ENCODE measurements at places on chromosomes 6 and 20.

GRCh38 chr6:46420921-46421638 lies 70.2 kb downstream of the RCAN2 start:
- no peak for DNase-seq

GRCh38 chr20:22776369-22776768 lies 192.0 kb upstream of the FOXA2 start:
- no peak for DNase-seq

DNA sequence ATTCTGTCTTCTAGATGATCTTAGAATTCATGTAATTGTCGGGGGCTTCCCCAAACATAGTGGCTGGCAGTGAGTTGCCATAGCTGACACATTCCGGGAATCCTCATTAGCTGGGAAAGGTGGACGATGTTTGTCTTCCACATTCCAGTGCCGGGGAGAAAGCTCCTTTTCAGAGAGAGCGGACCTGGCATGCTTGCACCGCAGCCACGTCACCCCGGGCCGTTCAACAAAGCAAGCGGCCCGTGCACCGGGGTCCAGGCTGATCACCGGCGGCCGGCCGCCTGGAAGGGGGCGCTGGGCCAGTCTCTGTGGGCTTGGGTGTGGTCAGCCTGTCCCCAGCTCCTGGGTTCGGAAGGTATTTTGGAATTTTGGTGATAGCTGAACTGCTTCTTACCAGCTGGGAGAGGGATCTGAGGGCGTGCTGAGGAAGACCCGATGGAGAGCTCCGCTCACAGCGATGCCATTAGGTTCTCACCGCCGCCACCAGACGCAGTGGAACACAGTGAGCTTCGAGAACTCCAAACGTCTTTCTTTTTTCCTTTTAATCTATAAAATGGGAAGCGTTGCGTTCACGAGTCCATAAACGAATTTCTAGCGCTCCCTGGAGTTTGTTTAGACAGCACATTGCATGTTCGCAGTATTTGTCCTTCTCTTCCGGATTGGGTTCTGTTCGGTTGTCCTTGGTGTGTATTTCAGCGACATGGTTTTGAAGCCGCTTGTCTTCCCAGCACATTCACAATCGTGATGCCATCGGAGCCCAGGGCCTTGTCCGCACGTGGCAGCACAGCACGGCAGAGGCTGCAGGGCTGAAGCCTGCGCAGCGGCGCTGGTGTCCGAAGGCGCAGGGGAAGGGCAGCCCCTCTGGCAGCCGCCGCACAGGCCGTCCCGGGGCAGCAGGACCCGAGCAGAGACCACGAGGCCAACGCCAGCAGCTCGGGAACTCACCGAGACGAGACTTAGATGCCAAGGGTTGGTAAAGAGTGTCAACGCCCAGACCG lies 557.6 kb downstream of the QKI start:
- DNase-seq = no peak

DNA sequence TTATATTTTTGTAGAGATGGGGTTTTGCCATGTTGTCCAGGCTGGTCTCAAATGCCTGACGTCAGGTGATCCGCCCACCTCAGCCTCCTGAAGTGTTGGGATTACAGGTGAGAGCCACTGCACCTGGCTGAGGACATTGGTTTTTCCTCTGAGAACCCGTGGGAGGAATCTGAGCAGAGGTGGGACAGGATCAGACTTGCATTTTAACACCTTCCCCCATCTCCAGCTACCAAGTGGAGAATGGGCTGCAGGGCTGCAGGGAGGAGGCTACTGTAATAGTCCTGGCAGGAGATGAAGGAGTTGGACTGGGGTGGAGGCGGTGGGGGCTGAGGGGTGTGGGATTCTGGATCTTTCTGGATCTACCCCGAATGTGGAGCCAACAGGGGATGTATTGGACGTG lies 24.5 kb downstream of the FAM110A start:
- no peak for DNase-seq

DNA sequence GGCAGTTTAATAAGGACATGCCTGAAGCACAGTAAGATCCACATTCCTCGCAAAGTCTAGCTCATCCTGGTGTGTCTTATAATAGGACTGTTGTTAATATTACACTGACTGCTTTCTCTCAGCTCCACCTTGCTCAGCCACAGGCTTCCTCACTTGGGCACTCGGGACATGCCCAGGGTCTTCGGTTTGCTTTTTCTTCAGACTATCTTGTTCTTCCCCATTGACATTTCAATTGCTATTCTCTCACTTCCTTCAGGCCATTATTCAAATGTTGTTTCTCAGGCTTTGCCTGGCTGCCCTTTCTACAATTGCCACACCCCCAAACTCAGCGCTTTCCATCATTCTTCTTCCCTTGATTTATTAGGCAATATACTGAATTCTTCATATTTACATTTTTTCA lies 274.8 kb upstream of the RGS17 start:
- no peak for DNase-seq

DNA sequence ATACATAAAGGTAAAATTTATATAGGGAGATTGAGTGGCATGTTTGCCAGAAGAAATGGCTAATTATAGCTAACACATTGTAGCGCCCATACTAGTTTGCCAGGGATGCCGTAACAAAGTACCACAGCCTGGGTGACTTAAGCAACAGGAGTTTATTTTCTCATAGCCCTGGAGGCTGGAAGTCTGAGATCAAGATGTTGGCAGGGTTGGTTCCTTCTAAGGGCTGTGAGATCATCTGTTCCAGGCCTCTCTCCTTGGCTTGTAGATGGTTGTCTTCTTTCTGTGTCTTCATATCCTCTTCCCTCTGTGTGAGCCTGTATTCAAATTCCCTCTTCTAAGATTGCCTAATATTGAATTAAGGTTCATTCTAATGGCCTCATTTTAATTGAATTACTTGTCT lies 417.5 kb upstream of the OPRM1 start:
- no peak for DNase-seq
